Tibial nerve (tissue), 4 donors: ENCODE measurements at places on chromosomes 3 and 15.
A peak's percentile ranks its signal among the peaks of the same experiment; 100 is the strongest.

DNA sequence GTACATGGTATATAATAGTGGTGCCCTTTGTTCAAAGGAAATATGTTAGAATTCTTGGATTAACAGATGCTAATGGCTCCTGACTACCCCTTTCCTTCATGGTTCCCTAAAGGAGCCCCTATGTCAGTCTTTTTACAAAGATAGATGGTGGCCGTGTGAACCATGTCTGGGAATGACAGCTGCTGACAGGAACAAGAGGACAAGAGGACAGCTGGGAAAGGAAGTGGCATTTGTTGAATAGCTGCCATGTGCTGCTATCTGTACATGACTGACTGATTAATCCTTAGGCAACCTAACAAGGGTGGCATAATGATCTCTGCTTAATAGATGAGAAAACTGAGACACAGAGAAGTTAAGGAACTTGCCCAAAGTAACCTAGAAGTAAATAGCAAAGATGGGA lies 321.7 kb downstream of the ZNF621 start:
- no peaks in the 10 kb centered on the region for H3K4me1 ChIP-seq
- no peak overlapping the region for H3K27ac ChIP-seq
- no peaks in the 10 kb centered on the region for H3K27me3 ChIP-seq
- DNase-seq: no peak

DNA sequence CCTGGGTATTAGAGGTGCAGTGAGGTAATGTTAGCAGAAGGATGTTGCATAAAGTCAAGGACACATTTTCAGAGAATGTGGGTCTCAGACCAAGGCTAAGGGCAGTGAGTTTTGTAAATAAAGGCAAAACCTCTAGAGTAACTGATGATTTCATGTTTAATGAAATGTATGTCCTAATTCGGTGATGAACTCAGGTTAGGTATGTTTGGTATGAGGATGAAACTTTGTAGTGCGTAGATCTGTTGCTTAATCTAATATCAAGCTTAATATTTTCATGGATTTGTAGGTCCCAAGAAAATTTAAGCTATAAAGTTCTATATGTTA lies 3.6 kb downstream of the USP50 start:
- no peak for DNase-seq
- no peaks in the 10 kb centered on the region for H3K36me3 ChIP-seq
- H3K27me3 ChIP-seq: no peaks in the 10 kb centered on the region
- no peak overlapping the region for H3K27ac ChIP-seq
- H3K4me3 ChIP-seq: no peak overlapping the region

- H3K27me3 ChIP-seq: no peaks in the 10 kb centered on the region
- peaks cover 7% of the 10 kb centered on the region for H3K4me1 ChIP-seq
- no peak for DNase-seq
Observed at GRCh38 chr3:170721563-170721962, 135.7 kb upstream of the SLC7A14 start.

DNA sequence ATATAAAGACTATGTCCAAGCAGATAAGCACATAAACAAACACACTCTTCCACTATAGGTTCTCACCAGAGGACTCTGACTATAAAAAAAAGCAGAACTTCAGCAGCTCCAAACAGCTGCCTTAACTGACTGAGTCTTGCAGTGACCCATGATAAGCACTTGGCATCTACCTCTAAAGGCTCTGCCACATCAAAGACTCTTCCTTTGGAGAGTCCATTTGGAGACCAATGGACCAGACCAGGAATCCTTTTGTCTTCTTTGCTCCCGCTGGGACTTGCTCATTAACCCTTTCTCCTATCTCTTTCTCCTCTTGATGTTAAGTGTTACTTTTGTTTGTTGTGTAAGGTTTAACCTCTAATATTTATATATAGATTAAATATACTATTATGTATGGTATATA lies 424.1 kb downstream of the RSL24D1 start:
- H3K4me3 ChIP-seq: no peak overlapping the region
- no peak for DNase-seq
- no peaks in the 10 kb centered on the region for H3K4me1 ChIP-seq
- H3K27ac ChIP-seq: no peak overlapping the region

GRCh38 chr15:59174835-59175831 lies 31.5 kb upstream of the LDHAL6B start:
- DNase-seq: peak; percentile 28
- no peaks in the 10 kb centered on the region for H3K4me1 ChIP-seq
- H3K4me3 ChIP-seq: no peak overlapping the region
- H3K36me3 ChIP-seq: no peaks in the 10 kb centered on the region
- peak overlapping the region; percentile 42 for H3K27ac ChIP-seq

DNA sequence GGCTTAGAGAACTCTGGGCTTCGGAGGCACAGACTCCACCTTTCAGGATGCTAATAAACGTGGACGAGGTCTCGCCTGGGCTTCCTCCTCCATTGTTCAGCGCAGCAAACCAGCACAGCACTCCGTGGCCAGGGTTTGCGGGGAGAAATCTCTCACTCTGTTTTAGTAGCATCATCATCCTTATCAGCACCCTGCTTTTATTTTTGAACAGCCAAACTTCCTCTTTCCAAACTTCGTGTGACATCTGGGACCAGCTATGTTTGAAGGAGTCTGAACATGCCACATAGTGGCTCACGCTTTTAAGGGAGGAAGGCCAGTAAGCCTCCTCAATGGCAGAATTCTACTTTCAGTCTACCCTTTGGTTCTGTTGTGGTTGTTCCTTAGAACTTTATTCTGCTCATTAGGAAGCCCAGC lies 149.0 kb downstream of the PGPEP1L start:
- no peak overlapping the region for H3K4me3 ChIP-seq
- H3K36me3 ChIP-seq: no peaks in the 10 kb centered on the region
- H3K27ac ChIP-seq: no peak overlapping the region
- DNase-seq: no peak
- H3K27me3 ChIP-seq: no peaks in the 10 kb centered on the region

DNA sequence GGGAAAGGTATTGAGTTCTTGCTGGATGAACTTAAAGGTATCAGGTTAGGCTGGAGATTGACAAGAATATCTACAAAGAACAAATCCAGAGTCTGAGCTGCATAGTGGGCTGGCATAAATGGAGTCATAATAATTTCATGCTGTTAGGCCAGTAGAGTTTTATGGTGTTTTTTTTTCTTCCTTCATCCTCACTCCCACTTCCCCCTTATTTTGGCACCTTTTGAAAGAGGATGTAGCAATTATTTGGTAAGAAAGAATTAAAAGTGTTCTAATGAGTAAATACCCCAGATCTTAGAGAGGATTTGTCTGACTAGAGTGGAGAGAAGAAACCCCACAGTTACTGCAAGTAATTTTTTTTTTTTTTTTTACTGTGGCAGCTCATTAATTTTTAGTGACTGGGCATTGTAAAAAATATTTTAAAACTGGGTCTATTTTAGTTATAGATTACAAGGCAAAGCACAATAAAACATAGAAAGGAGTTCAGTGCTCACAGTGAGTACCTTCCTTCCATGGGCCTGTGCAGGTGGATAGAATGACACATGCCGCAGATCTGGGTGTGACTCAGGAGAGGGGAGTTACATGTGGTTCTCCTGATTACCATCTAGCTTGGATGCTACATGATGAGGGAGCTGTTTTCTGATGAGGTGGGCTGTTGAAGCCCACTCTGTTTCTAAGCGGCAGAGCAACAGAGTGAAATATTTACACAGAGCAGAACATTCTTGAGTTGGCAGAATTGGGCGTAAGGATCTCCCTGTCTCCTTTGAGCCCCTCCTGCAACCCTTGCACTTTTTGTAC lies 5.3 kb downstream of the EDEM1 start:
- no peak overlapping the region for H3K27ac ChIP-seq
- peaks cover 69% of the 10 kb centered on the region for H3K4me1 ChIP-seq
- DNase-seq: no peak
- no peaks in the 10 kb centered on the region for H3K27me3 ChIP-seq
- H3K36me3 ChIP-seq: no peaks in the 10 kb centered on the region

DNA sequence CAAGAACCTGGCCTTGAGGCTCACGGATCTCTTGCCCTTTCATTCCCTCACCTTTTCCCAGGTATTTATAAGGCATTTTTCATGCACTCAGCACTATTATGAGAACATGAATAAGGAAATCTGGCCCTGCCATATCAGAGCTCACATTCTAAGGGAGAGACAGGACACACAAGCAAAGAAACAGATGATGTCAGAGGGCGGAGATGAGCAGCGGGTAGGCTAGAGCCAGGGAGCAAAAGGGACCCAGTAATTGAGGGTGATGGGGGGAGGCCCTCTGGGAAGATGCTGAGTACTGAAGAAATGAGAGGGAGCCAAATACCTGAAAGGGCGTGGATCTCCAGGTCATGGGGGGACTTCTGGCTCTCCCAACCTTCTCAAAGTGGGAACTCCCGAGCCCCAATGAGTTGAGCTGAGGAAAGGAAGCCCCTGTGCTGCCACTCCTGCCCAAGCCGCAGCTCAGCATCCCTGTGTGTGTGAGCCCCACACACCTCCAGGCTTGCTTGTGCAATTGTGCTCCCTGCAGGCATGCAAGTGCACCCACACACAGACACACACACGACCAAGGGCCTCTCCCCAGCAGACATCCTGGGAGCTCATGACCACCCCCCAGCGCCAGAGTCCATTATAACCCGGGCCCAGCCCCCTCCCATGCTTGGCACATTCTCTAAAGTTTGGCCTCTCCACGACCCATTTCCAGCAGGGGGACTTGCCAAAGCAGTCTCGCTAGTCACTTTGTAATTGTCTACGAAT lies 81.4 kb upstream of the PXYLP1 start:
- H3K27me3 ChIP-seq: no peaks in the 10 kb centered on the region
- no peak for DNase-seq
- H3K4me1 ChIP-seq: no peaks in the 10 kb centered on the region
- no peak overlapping the region for H3K27ac ChIP-seq
- no peak overlapping the region for H3K4me3 ChIP-seq

DNA sequence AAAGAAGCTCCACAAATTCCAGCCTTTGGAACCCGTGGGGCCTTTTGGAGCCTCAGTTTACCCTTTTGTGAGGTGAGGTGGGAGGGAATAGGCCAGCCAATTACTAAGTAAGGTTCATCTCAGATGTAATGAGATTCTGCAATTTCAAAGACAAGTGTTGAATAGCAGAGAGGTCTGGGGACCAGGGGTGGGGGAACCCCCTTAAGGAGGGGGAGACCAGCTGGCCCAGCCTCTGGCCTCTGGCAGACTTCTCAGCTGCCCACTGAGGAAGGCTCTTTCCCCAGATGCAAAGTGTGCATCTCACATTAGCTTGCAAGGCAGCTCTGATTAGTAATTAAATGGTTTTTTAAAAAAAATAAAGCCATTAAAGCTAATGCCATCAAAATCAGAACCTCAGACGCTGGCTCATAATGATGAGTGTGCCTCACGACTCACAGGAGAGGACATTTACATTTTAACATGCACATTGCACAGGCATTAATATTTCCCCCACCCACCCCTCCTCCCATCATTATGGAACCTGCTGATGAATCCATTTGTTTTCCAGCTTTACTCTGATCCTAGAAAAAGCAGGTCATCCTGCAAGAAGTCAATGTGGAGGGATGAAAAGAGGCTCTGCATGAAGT lies 176.7 kb upstream of the TLE3 start:
- DNase-seq: no peak
- H3K27ac ChIP-seq: no peak overlapping the region
- H3K4me3 ChIP-seq: no peak overlapping the region
- no peaks in the 10 kb centered on the region for H3K27me3 ChIP-seq

- no peaks in the 10 kb centered on the region for H3K36me3 ChIP-seq
- no peaks in the 10 kb centered on the region for H3K27me3 ChIP-seq
- H3K4me3 ChIP-seq: no peak overlapping the region
Observed at GRCh38 chr3:186603159-186603558, 9.7 kb upstream of the AHSG start.

DNA sequence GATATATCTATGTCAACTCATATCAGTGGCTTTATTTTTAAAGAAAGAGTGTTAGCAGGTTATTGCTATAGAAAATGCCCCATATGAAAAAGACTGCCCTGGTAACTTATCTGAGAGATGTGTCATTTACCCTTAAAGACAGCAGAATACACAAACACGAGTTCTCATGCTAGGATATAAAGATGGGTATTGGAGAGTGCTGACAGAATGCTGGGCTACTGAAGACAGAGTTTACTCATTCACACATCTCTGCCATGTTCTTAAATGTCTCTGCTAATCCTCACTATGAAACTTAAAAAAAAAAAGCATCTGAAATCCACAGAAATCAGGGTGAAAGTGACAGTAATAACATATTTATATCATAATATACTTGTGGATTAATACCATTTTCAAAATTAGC lies 126.7 kb downstream of the FOXP1 start:
- H3K4me3 ChIP-seq: no peak overlapping the region
- DNase-seq: no peak
- H3K27ac ChIP-seq: no peak overlapping the region
- H3K36me3 ChIP-seq: no peaks in the 10 kb centered on the region
- H3K4me1 ChIP-seq: peaks cover 11% of the 10 kb centered on the region

GRCh38 chr15:51103330-51103729 lies 8.6 kb upstream of the TNFAIP8L3 start:
- no peaks in the 10 kb centered on the region for H3K27me3 ChIP-seq
- peaks cover 12% of the 10 kb centered on the region for H3K4me1 ChIP-seq
- no peak overlapping the region for H3K27ac ChIP-seq
- no peaks in the 10 kb centered on the region for H3K36me3 ChIP-seq

DNA sequence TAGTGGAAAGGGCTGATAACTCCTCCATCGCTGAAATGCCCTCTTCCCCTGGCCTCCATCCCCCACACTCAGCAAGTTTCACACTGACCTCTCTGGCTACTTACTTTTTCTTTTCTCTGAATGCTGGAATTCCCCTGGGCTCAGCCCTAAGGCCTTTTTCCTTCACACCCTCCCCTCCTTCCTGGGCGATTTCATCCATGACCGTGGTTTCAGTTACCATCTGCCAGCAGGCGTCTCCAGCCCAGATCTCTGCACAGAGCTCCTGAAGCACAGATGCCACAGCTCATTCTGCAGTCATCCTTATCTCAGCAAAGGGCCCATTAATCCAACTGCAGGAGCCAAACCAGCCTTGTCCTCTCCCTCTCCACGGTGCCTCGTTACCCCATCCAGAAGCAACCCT lies 114.0 kb downstream of the RFTN1 start:
- H3K27me3 ChIP-seq: no peaks in the 10 kb centered on the region
- no peaks in the 10 kb centered on the region for H3K36me3 ChIP-seq
- H3K4me1 ChIP-seq: peaks cover 15% of the 10 kb centered on the region
- no peak overlapping the region for H3K4me3 ChIP-seq
- DNase-seq: peak; percentile 38
- peak overlapping the region; percentile 92 for H3K27ac ChIP-seq

DNA sequence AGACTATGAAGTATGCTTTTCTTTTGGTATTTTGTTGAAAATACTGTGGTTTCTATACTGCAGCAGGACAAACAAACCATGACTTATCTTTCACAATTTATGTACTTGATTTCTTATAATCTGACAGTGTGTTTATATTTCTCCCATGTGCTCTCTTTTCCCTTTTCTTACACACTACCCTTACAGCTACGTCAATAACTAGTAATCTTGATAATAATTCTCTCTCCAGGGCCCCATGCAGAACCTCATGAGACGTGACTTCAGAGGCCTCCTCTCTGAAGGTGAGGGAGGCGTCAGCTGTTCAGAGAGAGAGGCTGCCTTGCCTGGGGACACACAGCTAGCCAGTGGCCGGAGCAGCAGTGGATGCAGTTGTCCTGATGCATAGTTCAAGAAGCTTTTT lies 35.9 kb downstream of the KY start:
- H3K36me3 ChIP-seq: no peaks in the 10 kb centered on the region
- no peaks in the 10 kb centered on the region for H3K4me1 ChIP-seq
- no peaks in the 10 kb centered on the region for H3K27me3 ChIP-seq
- no peak overlapping the region for H3K4me3 ChIP-seq
- no peak for DNase-seq

GRCh38 chr3:112132975-112133448 lies at the start of gene GCSAM:
Gene GCSAM (minus strand): TSS chr3:112133248. CDS start chr3:112133120, 128 bp downstream.
- peak within 1 kb of the TSS; percentile 35 for H3K27ac ChIP-seq
- no peaks in the 10 kb centered on the region for H3K27me3 ChIP-seq
- DNase-seq: peak; percentile 40
- no peak within 1 kb of the TSS for H3K4me3 ChIP-seq
- no peaks in the 10 kb centered on the region for H3K4me1 ChIP-seq

GRCh38 chr15:60667190-60667868 lies 188.4 kb upstream of the ICE2 start:
- no peaks in the 10 kb centered on the region for H3K27me3 ChIP-seq
- H3K36me3 ChIP-seq: no peaks in the 10 kb centered on the region
- no peak for DNase-seq
- no peak overlapping the region for H3K4me3 ChIP-seq
